ENCODE measurements at places on chromosomes 3 and 15.

- DNase-seq = no peak
These were observed 46.9 kb downstream of the HDGFL3 start for GRCh38 chr15:83160741-83161140.

GRCh38 chr15:71916834-71917233 is 106.5 kb downstream of the NR2E3 start:
- DNase-seq = no peak

GRCh38 chr3:156837115-156837514 is 11.0 kb downstream of the LEKR1 start:
- no peak for DNase-seq

GRCh38 chr3:126081618-126082361 is 2.1 kb downstream of the SLC41A3 start:
- DNase-seq = no peak

DNA sequence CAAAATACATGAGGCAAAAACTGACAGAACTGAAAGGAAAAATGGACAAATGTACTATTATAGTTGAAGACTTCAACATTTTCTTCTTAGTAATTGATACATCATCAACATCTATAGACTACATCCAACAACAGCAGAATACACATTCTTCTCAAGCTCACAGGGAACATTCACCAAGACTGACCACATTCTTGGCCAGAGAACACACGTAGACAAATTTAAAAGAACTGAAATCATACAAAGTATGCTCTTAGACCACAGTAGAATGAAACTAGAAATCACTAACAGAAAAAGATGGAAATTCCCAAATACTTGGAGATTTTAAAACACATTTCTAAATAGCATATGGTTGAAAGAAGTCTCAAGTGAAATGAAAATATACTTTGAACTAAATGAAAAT is 55.1 kb upstream of the NSMCE3 start:
- DNase-seq = no peak

DNA sequence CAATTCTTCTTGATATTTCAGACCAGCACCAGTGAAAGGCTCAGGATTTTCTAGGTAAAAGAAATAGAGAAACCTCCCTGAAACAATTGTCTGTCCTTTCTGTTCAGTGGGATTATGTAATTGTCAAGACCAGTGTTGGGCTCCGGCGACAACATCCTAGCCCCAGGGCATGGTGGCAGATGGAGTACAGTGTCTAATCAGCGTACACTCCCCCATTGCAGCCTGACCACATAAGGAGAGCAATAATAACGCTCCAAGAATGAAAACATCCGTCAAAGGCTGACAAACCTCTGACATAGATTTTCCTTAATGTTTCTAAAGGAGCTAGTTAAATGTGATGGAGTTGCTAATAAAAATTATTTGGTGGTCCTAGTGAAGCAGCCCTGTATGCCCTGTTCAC is 144.6 kb downstream of the EBLN2 start:
- no peak for DNase-seq
